ENCODE measurements at places on chromosomes 5 and 9.

DNA sequence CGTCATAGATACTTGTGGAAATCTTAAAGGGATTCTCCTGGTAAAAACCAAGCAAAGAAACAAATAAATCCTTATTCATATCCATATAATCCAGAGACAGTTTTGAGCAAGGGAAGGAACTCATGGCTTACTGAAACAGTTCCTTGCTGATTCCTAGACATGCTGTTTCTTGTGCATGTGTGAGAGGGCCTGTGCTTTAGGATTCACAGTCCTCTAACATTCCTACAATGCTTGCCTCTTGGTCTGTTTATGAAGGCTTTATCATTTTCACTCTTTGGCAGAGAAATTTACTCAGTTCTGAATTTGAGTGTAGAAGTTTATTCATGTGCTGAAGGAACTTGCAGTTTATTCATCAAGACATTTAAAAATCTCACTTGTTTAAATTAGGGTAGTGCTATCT, 123.4 kb downstream of the RPS23 start:
- DNase-seq: no peak

- no peak for DNase-seq
Observed at GRCh38 chr5:167831754-167832504, 459.5 kb upstream of the WWC1 start.

- DNase-seq: no peak
Observed at GRCh38 chr9:88816141-88816540, 175.1 kb upstream of the S1PR3 start.

- DNase-seq: no peak
Observed at GRCh38 chr5:53892224-53892623, 331.8 kb downstream of the NDUFS4 start.

- DNase-seq: no peak
Observed at GRCh38 chr5:103224118-103224893, 34.3 kb upstream of the MACIR start.

DNA sequence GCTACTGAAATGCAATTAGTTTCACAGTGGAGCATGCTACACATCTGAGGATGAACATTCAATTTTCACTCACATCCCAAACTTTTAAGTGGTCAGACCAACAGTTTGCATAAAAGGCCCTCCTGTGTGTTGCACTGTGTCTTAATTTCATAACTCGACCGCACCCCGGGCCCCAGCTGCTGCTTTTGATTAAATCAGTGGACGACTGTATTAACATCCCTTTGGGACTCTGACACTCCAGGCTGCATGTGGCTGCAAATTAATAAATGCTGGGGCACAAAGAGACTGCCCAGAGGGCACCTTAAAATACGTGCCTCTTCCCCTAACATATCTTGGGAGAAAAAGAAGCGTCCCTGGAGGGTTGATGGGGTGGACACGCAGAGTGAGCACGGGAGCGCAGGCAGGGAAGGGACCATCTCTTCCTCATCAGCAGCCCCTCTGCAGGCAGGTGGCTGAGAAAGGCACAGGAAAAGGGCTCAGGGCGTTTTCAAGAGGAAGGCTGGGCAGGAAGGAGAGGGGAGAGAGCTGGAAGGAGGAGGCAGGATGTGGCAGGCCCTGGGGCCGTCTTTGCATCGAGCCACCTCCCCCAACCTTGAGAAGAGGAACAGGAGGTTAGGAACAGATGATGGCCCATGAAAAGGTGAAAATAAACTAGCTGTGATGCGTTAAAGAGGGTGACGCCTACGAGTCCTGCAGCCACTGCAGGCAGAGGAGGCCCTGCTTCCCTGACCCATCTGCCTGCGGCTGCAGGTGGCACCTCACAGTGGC, 18.6 kb downstream of the MED10 start:
- no peak for DNase-seq

- DNase-seq: no peak
Observed at GRCh38 chr9:78515108-78515507, 218.2 kb downstream of the PSAT1 start.

DNA sequence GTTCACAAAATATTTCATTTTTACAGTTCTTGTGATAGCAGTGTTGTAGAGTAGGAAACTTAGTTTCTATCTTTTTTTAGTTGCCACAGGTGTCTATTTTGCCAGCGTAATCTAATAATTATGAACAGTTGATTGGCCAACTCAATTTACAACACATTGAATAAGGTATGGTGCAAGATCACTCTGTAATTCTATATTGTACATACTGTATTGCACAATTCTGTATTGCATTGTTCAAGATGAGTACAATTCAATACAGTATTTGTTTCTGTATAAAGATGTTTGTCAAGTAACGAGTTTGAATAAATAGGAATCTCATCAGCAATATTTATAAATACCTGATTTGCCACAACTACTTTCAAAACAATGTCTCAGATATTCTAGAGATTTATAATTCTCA, 64.2 kb upstream of the HTR1A start:
- no peak for DNase-seq

- DNase-seq: no peak
Observed at GRCh38 chr5:95159603-95160002, 125.3 kb downstream of the MCTP1 start.

DNA sequence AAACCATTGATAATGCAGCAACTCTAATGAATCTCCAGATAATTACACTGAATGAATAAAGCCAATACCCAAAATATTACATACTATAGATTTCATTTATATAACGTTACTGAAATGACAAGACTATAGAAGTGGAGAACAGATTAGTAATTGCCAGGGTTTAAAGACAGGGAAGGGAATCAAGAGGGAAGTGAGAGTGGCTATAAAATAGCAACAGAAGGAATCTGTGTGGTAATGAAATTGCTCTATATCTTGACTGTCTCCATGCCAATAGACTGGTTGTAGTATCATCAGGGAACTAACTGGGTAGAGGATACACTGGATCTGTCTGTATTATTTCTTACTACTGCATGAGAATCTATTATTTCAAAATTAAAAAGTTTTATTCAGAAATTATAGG, 396.5 kb upstream of the RPS23 start:
- no peak for DNase-seq

DNA sequence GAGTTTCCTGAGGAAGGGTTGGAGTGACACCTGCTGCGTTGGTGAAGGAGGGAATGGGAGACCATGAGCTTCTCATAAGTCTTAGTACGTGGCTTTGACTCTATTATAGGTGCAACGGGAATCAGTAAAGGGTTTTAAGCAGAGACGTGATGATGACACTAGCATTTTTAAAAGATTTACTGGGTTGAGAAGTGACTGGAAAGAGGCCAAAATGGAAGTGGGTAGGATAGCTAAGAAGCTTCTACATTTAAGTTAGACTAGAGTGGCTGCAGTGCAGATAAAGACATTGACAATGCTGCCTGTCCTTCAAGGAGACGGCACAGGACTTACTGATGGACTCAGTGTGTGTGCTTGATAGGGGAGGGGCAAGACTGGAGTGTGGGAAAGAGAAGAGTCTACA, 6.2 kb downstream of the GAPT start:
- no peak for DNase-seq

DNA sequence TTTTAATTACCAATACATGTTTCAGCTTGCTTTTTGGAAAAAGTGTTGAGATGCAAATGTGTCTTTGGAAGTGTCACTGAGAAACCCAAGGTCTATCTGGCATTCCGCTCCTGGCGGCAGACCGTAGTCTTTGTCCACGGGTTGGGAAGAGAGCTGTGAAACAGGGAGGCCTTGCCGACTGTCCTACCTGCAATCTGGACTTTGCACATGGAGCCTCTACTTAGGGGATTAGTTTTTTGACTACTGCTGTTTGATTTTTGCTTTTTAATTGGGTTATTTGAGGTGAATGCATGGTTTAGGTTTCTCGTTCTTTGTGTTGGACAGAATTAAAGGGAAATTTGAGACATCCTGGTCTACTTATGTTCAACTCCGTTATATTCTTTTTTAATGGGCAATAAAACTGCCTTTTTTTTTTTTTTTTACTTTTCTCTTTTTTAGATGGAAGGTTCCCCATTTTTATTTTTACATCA, 25.7 kb downstream of the TRIO start:
- no peak for DNase-seq

DNA sequence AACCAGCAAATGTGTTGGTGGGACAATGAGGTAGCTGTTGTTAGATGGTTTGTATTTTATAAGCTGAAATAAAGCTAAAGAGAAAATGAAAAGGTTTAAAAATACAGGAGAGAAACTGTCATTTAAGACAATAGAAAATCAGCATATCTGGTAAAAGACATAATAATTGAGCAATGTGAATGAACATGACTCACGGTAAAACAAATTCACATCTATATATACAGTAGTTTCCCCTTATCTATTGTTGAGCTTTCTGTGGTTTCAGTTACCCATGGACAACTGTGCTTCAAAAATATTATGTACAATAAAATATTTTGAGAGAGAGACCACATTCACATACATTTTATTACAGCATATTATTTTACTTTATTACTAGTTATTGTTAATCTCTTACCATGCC, 1649.8 kb downstream of the EFNA5 start:
- no peak for DNase-seq

DNA sequence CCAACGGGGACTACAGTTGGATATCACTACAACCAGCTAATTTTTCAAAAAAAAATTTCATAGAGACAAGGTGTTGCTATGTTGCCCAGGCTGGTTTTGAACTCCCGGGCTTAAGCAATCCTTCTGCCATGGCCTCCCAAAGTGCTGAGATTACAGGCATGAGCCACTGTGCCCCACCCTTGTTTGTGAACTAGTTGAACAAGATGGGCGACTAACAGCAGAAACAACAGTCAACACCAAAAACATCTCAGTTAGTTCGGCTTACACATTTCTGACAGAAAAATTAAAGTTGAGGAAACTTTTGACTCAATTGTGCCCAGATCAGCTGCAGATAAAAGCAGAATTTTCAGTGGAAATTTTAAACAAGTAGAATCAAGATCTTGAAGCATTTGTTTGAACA, 470.1 kb downstream of the TLE4 start:
- DNase-seq: no peak

DNA sequence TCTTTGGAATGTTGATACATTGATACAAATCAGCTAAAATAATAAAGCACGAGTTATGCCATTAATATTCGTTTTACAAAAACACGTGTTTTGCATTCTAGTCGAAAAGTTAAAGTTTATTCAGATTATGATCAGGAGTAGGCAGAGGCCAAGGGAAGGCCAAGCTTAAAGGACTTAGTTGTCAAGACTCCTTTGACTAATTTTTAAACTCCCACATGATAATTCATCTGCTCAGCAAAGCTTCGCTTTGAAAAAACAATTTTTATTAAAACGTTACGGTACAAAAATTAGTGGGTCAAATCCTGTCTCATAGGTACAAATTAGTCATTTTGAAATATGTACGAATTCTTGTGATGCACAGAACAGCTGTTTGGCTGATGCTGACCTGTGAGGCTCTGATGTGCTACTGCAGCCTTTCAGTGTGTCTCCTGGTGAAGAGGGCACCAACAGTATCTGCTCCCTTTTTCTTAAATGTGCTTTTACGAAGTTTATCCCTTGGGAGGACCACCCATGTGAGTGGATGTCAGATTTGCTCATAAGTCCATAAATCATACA, 23.0 kb upstream of the NR3C1 start:
- no peak for DNase-seq

GRCh38 chr9:129889122-129889940, 54.1 kb downstream of the USP20 start:
- no peak for DNase-seq

DNA sequence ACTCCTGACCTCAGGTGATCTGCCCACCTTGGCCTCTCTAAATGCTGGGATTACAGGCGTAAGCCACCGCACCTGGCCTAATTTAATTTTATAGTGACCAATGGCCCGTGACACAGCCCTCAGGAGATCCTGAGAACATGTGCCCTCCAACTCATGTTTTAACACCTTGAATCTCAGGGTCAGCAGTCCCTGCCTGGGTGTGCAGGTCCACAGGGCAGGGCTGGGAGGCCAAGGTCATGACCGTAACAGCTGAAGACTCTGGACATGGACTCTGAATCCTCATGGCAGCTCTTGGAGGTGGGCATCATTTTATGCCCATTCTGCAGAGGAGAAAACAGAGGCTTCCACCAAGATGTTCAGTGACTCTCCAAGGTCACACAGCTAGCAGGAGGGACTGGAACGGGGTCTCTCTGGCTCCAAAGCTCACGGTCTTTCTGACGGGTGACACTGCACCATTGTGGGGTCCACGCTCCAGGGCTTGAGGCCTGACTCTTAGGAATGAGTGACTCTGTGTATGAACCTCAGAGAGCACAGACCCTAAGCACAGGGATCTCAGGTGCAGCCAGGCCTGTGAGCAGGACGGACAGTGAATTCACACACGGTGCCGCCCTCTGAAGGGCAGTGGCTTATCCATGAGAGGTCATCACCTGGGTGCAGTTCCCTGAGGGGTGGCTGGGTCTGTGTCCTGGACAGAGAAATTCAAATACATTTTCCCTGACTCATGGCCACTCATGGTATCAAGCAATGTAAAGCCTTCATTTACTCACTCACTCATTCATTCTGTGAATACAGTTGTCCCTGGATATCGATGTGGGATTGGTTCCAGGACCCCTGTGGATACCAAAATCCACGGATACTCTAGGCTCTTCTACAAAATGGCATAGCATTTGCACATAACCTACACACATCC, 32.8 kb upstream of the LAMC3 start:
- no peak for DNase-seq

- no peak for DNase-seq
Observed at GRCh38 chr5:170010595-170010994, 30.3 kb upstream of the INSYN2B start.

DNA sequence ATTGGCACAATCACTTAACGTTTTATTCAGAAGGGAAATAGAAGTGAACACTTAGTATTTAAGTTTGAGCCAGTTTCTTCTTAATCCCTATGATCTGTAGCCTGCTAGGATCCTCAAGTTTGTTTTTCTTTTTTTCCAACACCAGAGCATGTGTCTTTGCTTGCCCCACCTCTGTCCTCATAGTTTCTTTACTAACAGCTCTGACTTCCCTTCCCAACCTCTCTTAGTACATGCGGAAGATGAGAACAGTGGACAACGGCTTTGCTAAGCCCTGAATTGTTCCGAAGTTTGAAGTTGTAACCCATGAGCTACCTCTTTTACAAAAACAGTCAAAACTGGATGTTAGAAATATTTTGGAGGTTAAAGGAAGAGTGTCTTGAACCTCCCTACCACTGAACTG, 61.7 kb upstream of the TAF11L2 start:
- no peak for DNase-seq

DNA sequence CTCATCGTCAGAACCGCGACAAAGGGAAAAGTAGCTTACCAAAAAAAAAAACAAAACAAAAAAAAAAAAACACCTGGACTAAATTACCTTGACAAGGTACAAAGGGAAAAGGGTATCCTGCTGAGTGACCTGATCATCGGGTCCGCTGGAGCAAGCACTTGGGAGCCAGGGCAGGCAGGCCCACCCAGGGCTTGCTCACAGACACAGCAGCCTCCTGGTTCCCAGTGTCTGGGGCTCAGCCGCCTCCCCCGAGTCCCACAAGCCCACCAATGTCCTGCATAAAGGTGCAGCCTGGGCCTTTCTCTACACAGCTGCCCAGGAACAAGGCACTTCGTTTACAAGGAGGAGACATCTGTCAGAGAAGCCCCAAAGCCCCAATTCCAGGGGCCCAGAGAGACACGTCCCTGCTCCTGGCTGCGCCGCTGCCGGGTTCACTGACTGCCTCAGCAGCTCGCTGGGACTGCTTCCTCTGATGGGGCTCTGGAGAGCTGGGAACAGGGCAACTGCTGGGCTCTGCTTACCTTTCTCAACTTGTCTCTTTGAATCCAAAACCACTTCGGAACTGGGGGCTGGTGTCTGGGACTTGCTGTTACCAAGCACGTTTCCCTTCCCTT, 63.4 kb downstream of the GOLM1 start:
- no peak for DNase-seq

- DNase-seq: no peak
Observed at GRCh38 chr5:115295777-115296123, 704 bp downstream of the CCDC112 start.
